H1 (cell line): ENCODE measurements at places on chromosomes 1 and 21. TPM values are rescaled to one million over a fixed set of nuclear protein-coding genes. Genes with fewer than 3 reads are reported as not detected.

FAM72C gene
- 0.97 and 1.9 TPM in 2 replicates for polyA plus RNA-seq

NOL9 gene
- polyA plus RNA-seq = 11.6 and 17.1 TPM in 2 replicates

- DNase-seq = no peak
- H3K27ac ChIP-seq = no peak overlapping the region
- H3K4me1 ChIP-seq = no peaks in the 10 kb centered on the region
- no peaks in the 10 kb centered on the region for H3K36me3 ChIP-seq
Observed at GRCh38 chr1:187229496-187229895, 400.7 kb downstream of the PLA2G4A start.

DNA sequence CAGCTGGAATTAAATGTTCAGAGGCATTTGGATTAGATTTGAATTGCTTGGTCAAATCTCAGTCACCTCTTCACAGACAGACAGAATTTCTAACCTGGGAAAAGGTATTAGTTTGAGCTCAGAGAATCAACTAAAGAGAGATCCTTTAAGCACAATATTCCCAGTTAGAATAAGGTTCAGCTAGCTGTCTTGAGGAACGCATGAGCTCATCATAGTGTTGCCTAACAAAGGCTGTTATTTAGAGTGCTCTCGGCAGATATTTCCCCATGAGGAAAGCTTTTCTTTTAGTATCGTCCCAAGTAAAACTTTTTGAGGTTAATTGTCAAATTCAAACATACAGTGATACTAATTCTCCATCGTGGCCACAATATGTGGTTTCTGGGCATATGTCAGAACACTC is 269.9 kb downstream of the HLX start:
- no peak overlapping the region for H3K4me3 ChIP-seq
- no peak overlapping the region for H3K27ac ChIP-seq
- no peaks in the 10 kb centered on the region for H3K27me3 ChIP-seq
- H3K4me1 ChIP-seq = no peaks in the 10 kb centered on the region
- H3K36me3 ChIP-seq = no peaks in the 10 kb centered on the region
- DNase-seq = no peak

DNA sequence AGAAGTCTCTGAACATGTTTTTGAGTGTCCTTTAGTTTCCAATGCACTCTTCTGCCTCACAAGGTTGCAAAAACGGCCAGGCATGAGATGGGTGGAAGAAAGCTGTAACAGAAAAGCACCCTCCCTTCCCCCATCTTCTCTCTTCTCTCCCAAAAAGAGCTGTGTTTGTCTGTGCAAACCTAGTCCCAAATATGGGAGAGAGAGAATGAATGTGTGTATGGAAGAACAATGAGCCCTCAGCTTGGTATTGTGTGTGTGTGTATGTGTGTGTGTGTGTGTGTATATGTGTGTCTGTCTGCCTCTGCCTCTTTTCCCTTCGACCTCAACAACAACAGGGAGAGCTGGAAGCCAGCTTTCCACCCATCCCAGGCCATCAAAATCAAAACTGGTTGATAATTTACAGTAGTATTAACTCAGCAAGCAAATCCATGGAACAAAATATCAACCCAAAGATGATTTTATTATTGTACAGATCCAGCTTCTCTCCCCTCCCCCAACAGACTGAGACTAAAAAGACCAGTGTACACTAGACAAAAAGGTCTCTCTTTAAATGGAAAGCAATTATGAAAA is 1.8 kb downstream of the RERE start:
- H3K4me1 ChIP-seq = peaks cover 7% of the 10 kb centered on the region; the same call in 1 of the 2 replicates
- H3K4me3 ChIP-seq = peak overlapping the region; percentile 89
- no peaks in the 10 kb centered on the region for H3K36me3 ChIP-seq
- no peaks in the 10 kb centered on the region for H3K27me3 ChIP-seq
- no peak for DNase-seq

DNA sequence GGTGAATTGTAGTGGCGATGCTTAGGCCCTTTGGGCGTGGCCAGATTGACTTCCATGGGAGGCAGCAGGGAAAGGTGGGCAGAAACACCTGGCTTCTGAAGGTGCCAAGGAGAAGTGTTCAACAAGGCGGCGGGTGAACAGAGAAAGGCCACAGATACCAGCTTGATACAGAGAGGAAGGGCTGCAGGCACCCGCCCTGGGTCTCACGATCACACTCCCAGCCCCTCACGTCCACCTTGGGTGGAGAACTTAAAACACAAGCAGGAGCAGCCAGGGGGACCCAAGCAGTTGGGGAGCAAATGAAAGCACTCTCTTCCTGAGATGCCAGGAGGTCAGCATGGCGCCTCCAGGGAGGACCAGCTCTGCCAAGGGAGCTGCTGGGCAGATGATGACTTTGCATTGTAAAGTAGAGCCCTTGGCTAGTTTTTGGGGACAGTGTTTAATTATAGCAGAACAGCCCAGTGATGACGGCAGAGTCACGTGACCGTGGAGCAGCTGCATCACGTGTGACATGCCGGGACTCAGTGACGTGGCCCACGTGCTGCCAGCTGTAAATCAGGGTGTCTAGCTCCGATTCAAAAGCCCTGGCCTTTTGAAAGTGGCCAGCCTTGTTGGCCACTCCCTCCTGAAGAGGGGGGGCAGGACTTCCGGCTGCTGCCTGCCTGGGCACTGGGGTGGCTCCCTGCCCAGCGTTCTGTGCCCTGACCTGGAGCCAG is 19.0 kb downstream of the SLC37A1 start:
- no peaks in the 10 kb centered on the region for H3K27me3 ChIP-seq
- no peak overlapping the region for H3K27ac ChIP-seq
- no peak for DNase-seq
- peaks cover 3% of the 10 kb centered on the region; the same call in 1 of the 2 replicates for H3K4me1 ChIP-seq
- no peak overlapping the region for H3K4me3 ChIP-seq
- peaks cover 6% of the 10 kb centered on the region; the same call in 1 of the 2 replicates for H3K36me3 ChIP-seq

TDRD5 gene
- 0.22 and 0.53 TPM in 2 replicates for polyA plus RNA-seq

DNA sequence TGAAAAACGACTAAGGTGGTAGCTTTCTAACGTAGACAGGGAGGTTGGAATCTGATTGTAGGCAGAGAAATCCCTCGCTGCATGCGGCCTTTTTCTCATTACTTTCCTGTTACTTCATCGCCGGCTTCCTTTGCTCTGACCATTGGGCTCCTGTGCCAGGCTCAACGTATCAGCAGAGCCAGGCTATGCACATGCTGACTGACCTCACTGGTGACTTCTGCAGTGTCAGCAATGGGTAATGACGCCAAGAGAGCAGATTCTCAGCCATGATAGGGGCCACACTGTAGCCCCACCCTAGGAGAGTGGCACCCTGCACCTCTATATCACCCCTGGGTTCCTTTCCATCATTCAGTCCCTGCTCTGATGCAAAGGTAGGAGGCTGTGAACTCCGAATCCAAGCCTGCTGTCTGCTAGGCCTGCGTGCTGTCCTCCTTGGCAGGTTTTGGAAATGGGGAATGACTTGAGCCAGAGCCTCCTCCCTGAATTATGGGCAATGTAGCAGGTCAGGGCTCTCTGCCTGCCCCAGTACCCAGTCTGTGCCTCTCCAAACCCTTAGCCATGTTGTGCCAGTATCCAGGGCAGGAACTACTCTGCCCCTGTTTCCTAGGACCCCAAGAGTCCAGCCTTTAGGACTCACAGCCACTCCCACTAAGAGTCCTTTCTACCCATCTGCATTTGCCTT is 11.4 kb downstream of the PPFIA4 start:
- no peak overlapping the region for H3K27ac ChIP-seq
- H3K4me3 ChIP-seq = no peak overlapping the region
- H3K36me3 ChIP-seq = no peaks in the 10 kb centered on the region

GRCh38 chr21:29091033-29091432 is 17.6 kb upstream of the CCT8 start:
- no peak overlapping the region for H3K4me3 ChIP-seq
- no peak overlapping the region for H3K27ac ChIP-seq
- H3K27me3 ChIP-seq = no peaks in the 10 kb centered on the region
- peaks cover 4% of the 10 kb centered on the region; the same call in 1 of the 2 replicates for H3K4me1 ChIP-seq
- no peaks in the 10 kb centered on the region; the same call in 1 of the 2 replicates for H3K36me3 ChIP-seq
- no peak for DNase-seq

DNA sequence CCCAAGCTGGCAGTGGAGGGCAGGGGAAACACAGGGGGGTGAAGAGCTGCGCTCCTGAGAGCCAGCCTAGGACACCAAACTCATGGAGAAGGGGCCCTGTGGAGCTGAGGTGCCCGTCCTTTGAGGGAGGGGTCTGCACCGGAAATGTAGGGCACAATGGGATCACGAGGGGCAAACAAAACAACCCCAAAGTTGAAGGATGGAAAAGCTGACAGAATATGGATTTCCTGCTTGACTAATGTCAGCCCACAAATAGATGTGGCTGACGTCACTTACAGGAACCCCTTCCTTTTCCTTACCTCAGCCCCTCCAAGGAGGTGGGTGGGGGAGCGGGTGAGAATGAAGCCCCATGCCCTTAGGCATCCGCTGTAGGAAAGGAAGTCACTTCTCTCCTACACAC is 110.9 kb downstream of the KCNN3 start:
- no peaks in the 10 kb centered on the region for H3K27me3 ChIP-seq
- H3K4me1 ChIP-seq = peaks cover 1% of the 10 kb centered on the region; the same call in 1 of the 2 replicates
- no peak for DNase-seq

DNA sequence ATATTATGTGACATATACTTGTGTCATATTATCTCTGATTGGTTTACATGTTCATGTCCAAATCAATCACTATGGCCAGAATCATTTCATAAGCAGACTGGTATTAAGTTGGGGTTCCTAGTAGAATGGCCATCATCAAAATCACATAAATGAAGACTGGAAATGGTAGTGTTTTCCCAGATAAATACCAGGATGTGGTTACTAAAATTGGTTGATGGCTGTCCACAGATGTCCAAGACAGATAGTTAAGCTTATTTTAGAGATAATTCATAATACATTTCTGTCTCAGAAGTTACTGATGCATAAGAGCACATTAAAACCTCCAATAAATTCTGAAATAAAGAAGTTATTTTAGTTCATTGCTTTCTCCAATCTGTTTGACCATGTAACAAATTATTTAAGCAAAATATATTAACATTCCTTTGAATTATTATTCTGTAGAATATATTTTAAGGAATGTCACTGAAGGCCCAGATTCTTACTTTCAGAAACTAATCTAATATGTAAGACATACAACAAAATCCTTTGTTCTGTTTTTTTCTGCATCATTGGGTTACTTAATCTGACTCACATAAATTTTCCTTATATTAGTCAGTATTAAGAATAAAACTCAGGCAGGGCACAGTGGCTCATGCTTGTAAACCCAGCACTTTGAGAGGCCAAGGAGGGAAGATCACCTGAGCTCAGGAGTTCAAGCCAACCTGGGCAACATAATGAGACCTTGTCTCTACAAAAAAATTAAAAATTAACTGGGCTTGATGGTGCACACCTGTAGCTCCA is 483.9 kb downstream of the PTPRC start:
- H3K4me1 ChIP-seq = no peaks in the 10 kb centered on the region
- no peak for DNase-seq
- no peaks in the 10 kb centered on the region for H3K27me3 ChIP-seq
- no peak overlapping the region for H3K4me3 ChIP-seq

CD160 gene
- polyA plus RNA-seq = not detected in 2 replicates

LIPI gene
- not detected in 2 replicates for polyA plus RNA-seq
